Fibroblast of lung (primary cell): ENCODE measurements at places on chromosomes 6 and 20.

- peak; percentile 29 for DNase-seq
Measured at GRCh38 chr20:31837896-31838397, 7.5 kb downstream of the FOXS1 start.

DNA sequence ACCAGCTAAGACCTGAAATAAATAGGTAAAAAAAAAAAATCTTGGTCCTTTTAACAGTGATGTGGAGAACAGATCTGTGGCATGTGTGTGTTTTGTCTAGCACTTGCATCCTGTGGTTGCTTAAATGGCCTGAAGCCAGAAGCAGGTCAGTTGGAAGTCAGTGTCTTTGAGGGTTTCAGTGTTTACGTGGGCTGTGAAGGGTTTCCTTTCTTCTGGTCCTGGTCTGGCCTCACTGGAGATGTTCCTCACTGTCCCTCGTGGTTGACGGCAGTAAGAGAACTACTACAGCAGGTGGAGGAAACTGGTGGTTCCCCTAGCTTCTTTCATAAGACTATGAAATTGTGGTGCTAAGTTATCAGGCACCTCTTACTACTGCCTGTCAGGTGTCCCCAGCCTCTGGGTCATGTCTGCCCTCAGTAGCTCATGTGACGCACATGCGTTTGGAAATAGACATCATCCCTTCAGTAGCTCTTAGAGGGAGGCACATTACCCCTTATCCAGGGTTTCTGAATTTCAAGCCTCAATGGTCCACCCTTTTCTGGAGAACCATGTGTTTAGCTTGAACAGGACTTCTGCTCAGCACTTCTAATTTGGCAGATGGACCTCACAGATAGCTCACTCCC, 59.4 kb upstream of the SCP2D1 start:
- no peak for DNase-seq

- DNase-seq: no peak
Measured at GRCh38 chr6:38687043-38687353, 15.9 kb downstream of the GLO1 start.

GRCh38 chr6:43774776-43775534, 4.9 kb downstream of the VEGFA start:
- DNase-seq: peak; percentile 71

DNA sequence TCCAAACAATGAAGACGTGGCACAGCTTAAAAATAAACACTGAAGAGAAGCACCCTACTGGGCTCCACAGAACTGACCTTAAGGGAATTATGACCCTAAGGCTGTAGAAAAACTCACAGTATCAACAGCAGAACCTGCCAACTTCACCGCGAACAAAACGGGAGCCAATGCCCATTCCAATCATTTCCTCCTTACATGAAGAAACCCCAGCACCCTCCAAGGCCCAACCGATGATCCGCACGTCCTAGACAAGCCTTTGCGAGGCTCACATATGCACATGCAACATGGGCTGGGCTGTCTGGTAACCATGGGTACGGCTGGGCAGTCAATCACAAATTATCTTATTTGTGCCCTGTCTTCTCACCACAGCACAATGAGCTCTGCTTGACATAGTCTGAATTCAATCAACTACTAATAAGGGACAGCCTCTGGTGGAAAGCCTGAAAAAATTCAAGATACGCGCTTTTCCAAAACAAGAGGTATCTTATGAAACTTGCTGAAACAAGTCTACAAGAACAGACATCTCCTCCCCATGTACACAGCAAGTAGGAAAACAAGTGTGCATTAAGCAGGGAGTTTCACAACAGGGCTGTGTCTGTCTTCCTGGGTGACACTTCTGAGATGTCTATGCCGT, 1.7 kb downstream of the DIDO1 start:
- DNase-seq: peak; percentile 55

- no peak for DNase-seq
Measured at GRCh38 chr6:125829433-125829832, 38.7 kb downstream of the NCOA7 start.

DNA sequence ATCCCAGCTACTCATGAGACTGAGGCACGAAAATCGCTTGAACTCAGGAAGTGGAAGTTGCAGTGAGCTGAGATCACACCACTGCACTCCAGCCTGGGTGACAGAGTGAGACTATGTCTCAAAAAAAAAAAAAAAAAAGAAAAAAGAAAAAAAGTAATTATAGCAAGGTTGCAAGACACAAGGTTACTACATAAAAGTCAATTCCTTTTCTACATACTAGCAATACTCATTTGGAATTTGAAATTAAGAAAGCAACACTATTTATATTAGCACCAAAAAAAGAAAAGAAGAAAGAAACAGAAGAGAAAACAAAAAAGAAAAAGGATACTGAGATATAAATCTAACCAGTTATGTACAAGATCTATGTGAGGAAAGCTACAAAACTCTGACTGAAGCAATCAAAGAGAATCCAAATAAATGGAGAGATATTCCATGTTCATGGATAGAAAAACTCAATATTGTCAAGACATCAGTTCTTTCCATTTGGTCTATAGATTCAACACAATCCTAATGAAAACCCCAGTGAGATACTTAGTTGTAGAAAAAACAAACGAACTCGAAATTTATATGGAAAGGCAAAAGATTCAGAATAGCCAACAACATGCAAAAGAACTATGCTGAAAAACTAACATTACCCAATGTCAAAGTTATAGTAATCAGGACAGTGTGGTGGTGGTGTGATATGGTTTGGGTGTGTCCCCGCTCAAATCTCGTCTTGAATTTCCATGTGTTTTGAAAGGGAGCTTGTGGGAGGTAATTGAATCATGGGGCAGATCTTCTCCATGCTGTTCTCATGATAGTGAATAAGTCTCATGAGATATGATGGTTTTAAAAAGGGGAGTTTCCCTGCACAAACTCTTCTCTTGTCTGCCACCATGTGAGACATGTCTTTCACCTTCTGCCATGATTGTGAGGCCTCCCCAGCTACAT, 73.3 kb downstream of the GPX5 start:
- DNase-seq: no peak

- no peak for DNase-seq
Measured at GRCh38 chr6:158769234-158769770, 49.9 kb downstream of the EZR start.

GRCh38 chr6:79302341-79302740, 67.9 kb upstream of the HMGN3 start:
- DNase-seq: no peak

- no peak for DNase-seq
Measured at GRCh38 chr6:157236040-157236725, 87.1 kb downstream of the TMEM242 start.

- peak; percentile 3 for DNase-seq
Measured at GRCh38 chr6:25553502-25553901, 98.5 kb upstream of the SCGN start.

DNA sequence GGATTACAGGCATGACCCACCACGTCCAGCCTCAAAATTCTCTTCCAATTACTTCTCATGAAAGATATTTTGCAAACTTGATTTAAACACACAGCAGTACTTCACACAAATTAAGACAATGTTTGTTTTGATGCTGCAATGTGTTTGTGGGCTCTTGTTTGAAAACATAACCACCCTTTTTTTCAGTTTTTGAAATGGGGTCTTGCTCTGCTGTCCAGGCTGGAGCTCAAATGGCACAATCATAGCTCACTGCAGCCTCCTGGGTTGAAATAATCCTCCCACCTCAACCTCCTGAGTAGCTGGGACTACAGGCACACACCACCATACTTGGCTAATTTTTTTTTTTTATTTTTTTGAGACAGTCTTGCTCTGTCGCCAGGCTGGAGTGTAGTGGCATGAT, 31.0 kb downstream of the STAU1 start:
- no peak for DNase-seq

GRCh38 chr6:154474648-154475428, 35.6 kb downstream of the CNKSR3 start:
- peak; percentile 88 for DNase-seq

GRCh38 chr6:35078226-35078850, 62.8 kb downstream of the TCP11 start:
- no peak for DNase-seq

GRCh38 chr6:132483779-132484679, 28.9 kb downstream of the STX7 start:
- DNase-seq: peak; percentile 82

- peak; percentile 88 for DNase-seq
Measured at GRCh38 chr6:134373282-134373922, 55.5 kb upstream of the SGK1 start.

DNA sequence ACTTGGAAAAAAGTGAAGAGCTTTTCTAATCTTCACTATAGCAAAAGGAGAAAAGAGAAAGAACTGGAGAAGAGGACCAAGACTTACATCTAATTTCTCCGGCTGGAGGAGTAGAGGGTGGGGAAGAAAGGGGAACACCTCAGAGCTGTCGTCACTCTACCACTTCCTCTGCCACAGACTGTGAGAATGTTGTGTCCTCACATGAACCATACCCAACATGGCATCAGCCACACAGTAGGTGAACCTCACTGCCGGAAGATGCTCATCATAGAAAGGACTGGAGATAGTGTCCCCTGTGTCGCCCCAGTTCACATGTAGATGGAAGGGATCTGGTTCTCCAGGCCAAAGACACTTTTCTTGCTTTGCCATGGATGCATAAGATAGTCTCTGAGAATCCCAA, 604.4 kb upstream of the NOX3 start:
- no peak for DNase-seq

GRCh38 chr20:51750037-51750769, 18.0 kb downstream of the ATP9A start:
- DNase-seq: peak; percentile 92

DNA sequence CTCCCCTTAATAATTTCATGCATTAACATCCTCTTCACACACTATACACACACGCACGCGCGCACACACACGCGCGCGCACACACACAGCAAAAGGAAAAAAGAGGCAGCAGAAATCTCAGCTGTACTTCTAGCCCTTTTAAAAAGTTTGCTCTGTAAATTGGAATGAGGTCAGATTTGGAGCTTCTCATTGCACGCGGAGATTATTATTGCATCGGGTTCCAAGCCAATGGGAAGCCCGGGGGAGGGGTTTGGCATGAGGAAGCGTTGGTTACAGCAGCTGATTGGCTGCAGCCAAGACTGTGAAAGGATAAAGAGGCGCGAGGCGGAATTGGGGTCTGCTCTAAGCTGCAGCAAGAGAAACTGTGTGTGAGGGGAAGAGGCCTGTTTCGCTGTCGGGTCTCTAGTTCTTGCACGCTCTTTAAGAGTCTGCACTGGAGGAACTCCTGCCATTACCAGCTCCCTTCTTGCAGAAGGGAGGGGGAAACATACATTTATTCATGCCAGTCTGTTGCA, at the start of gene SOX4:
SOX4 (plus strand) TSS at position 340 of the 515 bp plus-strand sequence. CDS start 784 bp downstream, outside the sequence.
- peak; percentile 98 for DNase-seq

DNA sequence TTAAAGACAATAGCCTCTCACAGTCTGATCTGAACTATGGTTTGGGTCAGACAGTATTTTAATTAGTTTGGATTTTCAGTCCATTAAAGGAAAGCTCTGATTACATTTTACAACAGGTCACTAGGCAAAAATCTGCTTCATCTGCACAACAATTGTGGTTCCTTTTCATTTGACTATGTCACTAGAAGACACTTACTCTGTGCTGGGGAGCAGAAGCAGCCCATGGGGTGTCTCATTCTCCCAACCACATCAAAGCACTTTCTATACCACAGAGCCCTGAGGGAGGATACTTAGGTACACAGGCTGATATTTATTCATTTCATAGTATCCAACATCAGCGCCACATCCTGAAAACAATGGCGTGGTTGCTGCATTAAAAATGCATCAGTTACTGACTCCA, 36.6 kb upstream of the HDAC2 start:
- peak; percentile 37 for DNase-seq

DNA sequence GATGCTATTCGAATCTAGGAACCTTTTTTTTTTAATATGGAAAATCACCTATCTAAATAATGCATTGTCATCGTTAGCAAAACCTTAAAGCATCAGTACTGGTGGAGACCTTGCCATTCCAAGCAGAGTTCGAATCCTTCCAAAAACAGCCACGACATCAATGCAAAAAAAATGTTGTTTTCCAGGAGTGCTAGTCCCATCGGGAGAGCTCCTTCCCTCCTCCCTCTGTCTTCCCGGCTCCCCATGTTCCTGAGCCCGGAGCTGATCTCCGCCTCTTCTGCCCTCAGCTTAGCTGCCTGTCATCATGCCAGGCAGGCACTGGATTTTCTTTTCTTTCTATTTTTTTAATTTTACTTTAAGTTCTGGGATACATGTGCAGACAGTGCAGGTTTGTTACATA, 153.6 kb upstream of the QKI start:
- DNase-seq: no peak

- no peak for DNase-seq
Measured at GRCh38 chr6:149277621-149278020, 39.9 kb upstream of the TAB2 start.

DNA sequence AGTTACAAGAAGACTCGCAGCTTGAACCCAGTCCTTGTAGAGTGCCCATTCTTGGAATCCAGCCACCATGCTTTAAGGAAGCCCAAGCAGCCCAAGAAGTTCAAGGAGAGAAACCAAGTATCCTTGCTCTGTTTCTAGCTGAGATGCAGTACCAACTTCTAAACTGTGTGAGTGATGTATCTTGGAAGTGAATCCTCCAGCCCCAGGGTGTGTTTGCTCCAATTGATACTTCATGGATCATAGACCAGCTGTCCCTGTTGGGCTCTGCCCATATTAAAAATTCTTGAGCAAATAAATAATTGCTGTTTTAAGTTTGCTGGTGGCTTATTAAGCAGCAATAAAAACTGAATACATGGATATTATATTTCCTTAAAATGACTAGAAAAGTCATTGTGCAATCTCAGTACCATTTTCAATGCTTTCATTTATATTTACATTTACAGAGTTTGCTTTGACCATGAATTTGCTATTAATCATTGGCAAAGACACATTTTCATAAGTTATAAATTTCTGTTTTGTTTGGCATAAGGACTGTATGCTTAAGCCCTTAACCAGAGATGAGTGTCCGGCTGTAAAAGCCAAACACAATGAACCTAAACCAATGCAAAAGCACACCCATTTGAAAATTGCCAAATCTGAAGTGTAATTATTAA, 9.2 kb downstream of the SPTLC3 start:
- DNase-seq: no peak

DNA sequence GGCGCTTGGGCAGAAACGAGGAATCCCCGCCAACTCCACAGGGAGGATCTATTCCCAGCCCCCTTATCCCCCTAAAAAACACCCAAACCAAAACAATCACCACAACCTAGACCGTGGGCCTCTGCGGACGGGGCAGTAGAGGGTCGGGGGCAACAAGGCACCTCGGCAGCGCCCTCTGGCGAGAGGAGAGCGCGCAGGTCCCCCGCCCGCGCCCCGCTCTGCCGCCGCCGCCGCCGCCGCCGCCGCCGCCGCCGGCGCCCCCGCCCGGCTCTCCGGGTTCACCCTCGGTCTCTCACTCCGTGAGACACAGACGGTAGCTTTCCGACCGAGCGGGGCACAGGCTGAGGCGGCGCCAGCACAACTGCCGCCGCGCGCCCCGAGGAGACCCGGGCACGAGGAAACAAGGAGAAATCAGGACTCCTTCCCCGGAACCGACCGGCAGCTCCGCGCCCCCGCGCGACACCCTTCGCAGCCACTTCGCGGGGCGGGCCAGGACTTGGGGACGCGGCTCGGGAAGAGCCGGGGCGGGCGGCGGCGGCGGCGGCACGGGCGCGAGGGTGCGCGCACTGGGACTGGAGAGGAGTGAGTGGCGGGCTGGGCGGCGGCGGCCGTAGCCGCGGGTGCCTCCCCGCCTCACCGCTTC, at the start of gene SLC35F1:
SLC35F1 (plus strand) TSS at position 307 of the 643 bp plus-strand sequence.
- DNase-seq: peak; percentile 25
